ENCODE measurements at places on chromosomes 5 and 9.

DNA sequence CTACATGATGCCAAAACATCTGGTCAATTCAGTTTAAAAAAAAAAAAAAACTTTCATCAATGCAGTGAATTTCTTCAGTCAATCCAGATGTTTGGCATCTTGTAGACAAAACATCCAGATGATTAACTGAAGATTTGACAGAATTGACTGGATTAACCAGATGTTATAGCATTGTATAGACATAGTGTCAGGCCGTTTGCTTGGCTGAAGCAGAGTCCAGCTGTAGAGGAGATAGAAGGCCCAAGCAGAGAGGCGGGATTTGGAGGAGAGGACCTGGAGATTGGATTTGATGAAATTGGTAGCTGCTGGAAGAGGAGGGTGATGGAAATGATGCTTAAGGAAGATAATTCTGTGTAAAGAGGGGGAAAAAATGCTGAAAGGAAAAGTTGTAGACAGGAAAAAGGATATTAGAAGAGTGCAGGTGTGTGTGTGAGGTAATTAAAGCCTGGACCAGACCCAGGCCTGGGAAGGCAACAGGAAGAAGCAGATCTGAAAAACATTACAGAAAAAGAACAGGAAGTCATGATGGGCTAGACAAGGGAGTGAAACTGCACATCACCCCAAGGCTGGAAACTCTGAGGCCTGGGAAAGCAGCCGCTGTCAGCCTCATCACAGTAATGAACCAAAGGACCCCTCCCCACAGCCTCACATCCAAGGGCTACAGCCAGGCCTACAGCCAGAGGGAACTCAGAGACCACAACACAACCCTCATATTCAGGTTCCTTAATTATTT, 258.3 kb downstream of the CWC27 start:
- DNase-seq: no peak

DNA sequence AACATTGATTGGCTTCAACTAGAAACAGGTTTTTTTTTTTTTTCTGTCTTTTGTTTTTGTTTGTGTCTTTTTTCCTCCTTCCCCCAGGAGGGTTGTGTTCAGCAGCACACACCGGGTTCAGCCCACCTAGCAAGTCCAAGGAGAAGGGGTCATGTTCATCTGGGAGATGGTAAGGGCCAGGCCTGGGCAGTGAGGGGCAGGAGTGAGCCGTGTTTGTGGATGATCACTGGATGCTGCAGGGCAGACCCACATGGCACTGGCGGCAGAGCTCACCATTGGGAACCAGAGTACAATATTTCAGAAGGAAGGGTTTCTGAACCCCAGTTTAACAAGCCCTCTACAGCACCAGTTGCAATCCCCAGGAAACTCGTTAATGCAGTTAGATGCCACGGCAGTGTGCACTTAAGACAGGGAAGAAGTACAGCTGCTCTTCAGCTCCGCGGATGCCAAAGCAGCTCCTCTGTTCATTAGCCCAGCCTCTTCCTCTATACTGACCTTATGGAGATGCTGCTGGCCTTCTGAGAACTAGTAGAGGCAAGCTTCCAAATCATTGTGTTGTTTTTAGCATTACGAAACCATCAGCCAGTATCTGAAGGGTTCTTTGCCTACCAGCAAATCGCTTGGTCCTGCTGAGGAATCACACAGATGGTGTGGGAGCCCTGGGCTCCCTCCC, 508.2 kb upstream of the WWC1 start:
- no peak for DNase-seq

DNA sequence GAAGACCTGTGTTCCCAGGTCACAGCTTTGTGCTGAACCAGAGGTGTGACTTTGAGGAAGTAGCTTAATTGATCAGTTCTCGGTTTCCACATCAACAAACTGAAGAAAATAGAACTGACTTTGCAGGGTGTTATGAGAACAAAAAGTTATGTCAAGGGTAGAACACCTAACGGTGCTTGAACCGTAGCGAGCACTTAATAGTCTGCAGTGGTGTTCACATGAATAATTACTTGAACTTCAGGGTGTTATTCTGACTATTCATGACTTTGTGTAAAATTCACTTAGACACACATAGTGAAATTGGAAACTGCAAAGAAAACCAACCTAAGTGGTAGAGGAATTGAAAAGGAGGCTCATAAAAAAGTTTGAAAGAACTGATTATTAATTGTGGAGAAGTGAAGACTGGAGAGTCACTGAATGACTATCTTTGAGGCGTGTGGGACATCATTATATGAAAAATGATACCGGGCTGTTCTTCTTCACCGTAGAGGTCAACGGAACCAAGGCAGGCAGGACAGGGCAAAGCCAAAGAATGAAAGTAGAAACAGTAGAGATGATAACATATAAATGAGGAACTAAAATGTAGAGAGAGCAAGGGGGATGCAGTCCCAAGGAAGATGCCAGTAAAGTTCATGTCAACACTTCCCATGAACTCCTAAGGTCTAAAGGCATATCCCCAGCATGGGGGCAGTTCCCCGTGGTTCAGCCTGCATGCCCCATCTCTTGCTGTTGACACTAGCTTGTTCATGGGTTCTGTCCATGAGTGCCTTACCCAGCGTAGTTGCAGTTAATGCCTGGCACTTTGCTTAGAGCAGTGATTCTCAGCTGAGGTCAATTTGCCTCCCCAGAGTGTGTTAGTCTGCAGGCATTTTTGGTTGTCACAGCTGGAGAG, 118.7 kb downstream of the ZNF462 start:
- DNase-seq: no peak

GRCh38 chr9:70625078-70625477, 210.6 kb upstream of the KLF9 start:
- DNase-seq: no peak

GRCh38 chr9:96457266-96457665, 7.3 kb downstream of the HABP4 start:
- peak; percentile 38 for DNase-seq

- DNase-seq: no peak
Measured at GRCh38 chr5:15948190-15948589, 231.4 kb downstream of the MARCHF11 start.

DNA sequence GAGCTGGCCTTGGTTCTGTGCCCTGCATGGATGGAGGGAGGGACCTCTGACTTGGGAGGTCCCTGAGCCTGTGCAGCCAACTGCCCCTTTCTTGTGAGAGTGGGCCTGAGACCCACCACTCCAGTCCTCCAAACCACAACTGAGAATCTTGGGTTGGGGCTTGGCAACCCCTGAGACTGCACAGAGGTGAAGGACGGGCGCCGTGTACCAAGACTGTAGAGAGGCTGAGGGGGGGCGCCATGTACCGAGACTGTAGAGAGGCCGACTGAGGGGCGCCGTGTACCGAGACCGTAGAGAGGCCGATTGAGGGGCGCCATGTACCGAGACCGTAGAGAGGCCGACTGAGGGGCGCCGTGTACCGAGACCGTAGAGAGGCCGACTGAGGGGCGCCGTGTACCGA, 59.3 kb upstream of the CACNA1B start:
- DNase-seq: no peak

DNA sequence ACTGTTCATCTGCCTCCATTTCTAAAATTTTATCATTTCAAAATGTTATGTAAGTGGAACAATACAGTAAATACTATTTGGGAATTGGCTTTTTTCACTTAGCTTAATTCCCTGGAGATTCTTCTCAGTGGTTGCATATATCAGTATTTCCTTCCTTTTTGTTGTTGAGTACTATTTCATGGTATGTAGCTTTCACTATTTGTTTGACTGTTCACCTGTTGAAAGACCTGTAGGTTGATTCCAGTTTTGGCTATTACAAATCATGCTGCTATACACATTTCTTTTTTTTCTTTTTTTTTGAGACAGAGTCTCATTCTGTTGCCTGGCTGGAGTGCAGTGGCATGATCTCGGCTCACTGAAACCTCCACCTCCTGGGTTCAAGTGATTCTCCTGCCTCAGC, 33.0 kb upstream of the PWWP2A start:
- no peak for DNase-seq

GRCh38 chr5:38344891-38345290, 86.5 kb downstream of the EGFLAM start:
- DNase-seq: no peak

DNA sequence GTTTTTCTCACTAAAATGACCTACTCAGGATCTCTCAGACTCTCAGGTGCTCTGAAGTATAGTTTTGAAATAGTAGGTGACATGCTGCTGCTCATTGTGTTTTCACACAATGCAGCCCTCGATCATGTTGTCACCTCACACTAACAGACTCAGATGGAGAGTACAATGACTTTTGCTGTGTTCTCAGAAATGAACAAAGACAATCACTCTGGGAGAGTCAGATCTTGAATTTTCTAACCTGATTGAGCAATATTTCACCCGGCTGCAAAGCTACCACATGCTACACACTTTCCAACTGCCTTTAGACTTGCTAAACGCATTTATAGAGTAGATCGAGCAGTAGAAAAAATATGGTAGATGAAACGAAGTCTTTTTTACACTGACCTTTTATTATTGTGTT, 113.4 kb downstream of the ST8SIA4 start:
- no peak for DNase-seq

DNA sequence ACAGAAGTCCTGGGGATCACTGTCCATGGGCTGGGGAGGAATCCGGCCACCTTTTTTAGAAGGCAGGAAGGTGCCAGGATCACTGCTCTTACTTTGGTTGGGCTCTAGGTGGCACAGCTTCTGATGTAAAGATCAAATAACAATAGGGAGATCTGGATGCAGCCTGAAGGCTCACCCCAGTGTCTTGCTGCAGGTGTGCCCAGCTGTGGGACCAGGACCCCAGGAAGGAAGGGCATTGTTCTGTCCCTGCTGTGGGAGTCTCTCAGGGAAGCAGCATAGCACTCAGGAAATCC, 69.6 kb downstream of the DAB2IP start:
- no peak for DNase-seq

- DNase-seq: no peak
Measured at GRCh38 chr5:157917491-157917890, 58.5 kb upstream of the CLINT1 start.

DNA sequence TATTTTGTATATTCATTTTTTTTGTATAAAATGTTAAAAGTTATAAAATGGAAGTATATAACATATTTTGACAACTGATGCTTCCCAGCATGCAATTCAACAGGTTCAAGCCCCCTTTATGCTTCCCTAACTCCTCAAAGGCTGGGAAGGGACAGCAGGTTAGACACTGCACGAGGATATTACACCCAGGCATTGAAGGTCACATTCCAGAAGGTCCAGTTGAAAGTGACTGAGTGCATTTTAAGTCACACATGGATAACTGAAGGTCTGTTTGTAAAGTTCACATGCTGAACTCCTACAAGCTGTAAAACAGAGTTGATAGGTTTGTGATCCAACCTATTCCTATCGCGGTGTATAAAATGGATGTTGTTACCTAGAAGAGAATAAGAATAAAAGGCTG, 13.6 kb downstream of the PRXL2C start:
- DNase-seq: no peak

GRCh38 chr5:31708089-31708488, 69.2 kb downstream of the PDZD2 start:
- no peak for DNase-seq

GRCh38 chr5:108276187-108277050, 105.5 kb downstream of the FBXL17 start:
- no peak for DNase-seq

DNA sequence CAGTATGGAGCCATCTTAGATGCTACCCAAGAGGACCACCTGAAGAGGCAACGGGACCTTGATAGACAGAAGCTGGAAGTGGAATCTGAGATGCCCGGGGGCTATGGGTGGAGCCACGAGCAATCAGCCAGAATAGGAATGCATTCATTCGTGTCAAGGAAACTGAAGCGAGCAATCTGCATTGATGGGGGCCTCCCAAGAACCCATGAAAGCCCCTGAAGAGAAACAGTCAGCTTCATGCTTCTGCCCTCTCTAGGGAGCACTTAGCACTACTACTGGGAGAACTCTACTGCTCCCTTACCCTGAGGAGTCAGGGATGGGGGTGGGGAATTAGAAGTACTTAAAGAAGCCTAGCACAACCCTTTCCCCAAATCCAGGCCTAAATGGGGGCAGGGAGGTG, 51.9 kb upstream of the TCERG1 start:
- DNase-seq: no peak

DNA sequence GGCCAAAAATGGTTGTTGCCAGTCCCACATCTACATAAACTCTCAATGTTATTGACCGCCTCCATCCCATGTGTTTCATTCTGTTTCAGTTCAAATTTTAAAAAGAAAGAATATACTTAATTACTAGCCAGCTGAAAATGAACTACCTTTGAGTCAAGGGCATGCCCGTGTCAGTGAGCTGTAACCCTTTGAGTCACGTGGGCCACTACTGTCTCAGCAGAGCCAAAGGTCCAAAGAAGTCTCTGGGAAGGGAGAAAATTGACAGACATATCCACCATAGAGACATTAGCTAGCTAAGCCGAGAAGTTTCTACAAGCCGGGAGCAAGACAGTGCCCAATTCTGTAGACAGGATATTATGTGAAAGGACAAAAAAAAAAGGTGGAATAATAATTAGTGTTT, 59.7 kb downstream of the NIM1K start:
- DNase-seq: no peak

DNA sequence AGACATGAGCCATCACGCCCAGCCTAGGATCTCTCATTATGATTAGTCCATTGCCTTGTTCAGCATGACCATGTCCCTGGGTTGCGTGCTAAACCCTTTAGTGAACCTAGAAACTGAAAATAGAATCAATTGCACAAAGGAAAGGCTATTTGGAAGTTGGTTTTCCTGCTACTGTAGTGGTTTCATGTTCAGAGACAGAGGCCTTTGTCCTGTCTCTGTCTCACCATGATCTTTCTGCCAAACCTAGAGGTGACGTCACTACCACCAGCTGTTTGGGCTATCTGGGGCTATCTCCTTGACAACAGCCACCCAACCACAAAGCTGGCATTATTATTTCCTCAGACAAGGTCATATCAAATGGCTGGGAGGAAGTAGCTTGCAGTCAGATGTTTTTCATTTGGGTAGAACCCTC, 4.0 kb upstream of the CDK5RAP2 start:
- peak; percentile 89 for DNase-seq

DNA sequence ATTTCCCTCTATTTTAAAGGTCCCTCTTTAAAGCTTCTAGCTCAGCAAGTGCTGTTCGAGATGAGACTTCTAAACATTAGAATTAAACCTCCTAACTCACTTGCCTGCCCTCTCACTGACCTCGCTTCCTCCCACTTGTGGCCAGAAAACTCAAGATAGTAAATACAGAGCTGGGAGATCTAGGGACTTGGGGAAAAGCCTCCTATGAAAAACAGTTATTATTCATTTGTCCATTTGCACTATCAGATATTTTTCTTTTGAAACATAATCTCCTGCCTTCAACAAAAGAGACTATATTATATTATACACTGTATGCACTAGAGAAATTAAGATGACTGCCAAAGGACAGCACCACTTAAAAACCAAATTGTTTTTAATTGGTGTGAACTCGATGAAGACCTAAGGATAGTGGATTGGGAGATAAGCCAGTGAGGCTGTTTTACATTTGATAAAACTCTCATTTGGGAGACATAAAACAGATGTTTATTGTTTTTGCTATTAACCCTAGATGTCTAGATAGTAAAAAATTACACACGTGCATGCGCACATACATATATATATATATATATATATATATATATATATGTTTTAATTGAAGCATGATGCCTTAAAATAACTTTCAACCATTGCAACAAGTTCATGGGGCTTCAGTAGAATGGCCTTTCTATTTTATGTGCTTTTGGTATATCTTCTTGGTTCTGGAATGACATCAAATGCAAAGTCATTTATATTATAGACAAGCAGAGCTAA, 229.4 kb downstream of the ADAMTSL1 start:
- no peak for DNase-seq

GRCh38 chr5:10743951-10744350, 17.1 kb downstream of the DAP start:
- DNase-seq: no peak

Data from EH (cell line).